Activated CD4-positive, alpha-beta T cell treated with anti-CD3 and anti-CD28 coated beads, Interleukin-10, Interleukin-2, amounts not matched to agents 100 ng/mL and 50 ng/mL, durations not matched to agents 16 hours and 8 hours (primary cell): ENCODE measurements at places on chromosomes 11 and 22.

- DNase-seq, result peak; percentile 21
Measured at GRCh38 chr11:18203723-18204122, 31.1 kb downstream of the MRGPRX4 start.

DNA sequence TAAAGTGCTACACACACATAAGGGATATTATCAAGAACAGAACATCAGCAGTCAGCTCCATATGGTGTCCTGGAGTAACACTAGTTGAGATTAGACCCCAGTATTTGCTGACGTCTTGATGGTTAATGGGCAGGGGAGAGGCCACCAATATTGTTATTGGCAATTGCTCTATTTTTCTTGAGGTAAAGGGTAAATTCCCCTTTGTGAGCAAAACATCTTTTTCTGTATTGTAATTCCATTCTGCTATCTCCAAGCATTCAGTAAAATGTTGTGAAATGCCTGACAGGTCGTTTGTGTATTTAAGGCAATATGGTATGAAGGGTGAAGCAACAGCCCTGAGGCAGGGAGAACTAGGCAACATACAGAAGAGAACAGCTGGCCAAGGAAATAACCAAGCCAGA, 21.9 kb downstream of the PC start:
- no peak for DNase-seq

DNA sequence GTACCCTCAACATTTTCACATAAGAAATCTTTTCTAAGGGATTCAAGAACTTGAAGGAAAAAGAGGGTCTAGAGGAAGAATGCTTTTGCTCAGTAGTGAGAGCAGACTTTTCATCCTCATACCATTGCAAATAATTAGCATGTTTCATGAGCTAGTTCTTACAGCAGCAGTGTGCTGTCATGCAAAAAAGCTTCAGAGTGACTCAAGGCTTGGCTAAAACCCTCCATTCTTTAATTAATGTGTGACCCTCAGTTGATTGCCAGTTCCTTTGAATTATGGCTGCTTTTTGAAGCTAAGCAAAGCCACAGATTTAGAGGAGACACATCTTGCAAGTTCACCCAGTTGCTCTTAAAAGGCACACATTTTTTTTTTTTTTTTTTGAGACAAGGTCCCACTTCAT, 36.6 kb upstream of the PCF11 start:
- no peak for DNase-seq

GRCh38 chr11:104522123-104522522, 358.2 kb upstream of the PDGFD start:
- no peak for DNase-seq

DNA sequence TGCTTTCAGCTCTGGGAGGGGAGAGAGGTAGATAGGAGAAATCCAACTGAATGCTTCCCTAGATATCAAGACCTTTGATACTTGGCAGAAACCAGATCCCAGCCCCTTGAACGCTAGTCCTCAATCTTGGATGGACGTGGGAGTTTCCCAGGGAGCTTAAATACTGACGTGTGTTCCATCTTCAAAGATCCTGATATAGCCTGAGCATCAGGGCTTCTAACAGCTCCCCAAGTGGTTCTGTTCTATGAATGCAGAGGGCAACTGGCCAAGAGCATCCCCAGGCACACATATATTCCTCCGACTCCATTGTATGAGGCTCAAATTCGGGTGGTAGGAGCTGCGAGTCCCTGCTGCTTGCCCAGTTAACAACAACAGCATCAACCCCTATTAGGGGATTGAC, 8.7 kb upstream of the ACCS start:
- DNase-seq, result no peak

DNA sequence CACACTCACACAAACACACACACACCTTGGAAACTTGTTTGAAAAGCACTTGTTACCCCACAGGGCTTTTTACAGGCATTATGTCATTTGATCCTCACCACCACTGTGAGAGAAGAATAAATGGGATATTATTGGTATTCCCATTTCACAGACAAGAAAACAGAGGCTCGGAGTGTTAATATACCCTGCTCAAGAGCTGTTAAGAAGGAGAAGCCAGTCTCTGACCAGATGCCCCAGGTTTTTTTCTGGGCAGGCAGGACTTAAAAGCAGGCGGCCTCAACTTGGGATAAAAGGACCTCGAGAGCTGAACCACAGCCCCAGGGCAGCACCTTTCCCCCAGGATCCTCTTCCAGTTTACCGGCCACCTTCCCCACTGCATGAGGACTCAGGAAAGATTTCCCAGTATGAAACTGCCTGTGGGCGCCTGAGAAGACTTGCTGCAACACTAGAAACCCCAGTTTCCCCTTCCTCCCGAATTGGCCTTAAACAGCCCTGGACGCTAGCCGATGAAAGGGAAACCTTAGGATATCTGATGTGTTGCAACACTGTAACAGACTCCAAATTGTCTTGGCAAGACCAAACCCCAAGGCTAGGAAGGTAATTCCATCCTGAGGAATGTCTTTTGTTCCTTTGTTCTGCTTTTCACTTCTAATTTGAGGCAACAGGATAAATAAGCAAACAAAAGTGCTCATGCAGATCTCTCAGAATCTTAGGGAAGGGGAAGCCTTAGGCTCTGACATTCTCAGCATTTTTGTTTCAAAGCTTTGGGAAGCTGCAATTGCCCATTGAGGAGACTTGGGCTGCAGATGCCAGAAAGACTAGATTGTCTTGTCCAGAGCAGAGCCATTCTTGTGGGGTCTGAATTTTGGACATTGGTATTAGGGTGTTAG, 173.5 kb downstream of the TRIM29 start:
- DNase-seq, result no peak

DNA sequence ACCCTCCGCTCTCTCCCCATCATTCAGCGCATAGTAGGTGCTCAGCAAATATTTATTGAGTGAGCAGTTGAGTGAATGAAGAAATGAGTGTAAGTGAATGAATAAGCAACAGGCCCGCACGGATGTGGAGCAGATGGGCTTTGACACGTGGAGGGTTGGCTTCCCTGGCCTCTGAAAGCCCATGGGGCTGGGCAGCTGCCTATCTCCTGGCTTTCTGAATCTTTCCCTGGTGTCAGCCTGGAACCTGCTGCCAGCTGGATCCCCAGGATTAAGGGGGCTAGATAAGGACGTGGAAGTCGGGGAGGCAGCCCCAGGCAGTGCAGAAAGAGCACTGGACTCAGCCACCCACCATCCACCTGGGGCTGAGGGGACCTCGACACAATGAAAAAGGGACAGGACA, 12.6 kb downstream of the IL2RB start:
- no peak for DNase-seq
